ENCODE measurements at places on chromosomes 12 and 14.

GRCh38 chr14:82667006-82667405, 1133.4 kb upstream of the SEL1L start:
- DNase-seq: no peak

- DNase-seq: no peak
These were observed 10.7 kb upstream of the BHLHE41 start for GRCh38 chr12:26135571-26135970.

DNA sequence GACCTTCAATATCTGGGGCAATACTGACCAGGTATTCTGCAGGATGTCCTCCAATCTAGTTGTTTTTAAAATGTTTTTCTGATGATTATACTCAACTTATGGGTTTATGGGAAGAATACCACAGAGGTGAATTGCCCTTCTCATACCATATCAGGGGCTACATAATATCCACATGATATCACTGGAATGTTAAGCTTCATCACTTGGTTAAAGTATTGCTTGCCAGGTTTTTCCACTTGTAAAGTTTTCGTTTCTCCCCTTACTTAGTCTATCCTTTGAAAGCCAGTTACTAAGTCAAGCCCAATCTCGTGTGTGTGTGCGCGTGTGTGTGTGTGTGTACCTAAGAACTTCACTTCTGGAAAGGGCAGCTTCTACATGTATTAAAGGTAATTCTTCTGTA, 980.9 kb upstream of the FBXO33 start:
- DNase-seq: no peak

DNA sequence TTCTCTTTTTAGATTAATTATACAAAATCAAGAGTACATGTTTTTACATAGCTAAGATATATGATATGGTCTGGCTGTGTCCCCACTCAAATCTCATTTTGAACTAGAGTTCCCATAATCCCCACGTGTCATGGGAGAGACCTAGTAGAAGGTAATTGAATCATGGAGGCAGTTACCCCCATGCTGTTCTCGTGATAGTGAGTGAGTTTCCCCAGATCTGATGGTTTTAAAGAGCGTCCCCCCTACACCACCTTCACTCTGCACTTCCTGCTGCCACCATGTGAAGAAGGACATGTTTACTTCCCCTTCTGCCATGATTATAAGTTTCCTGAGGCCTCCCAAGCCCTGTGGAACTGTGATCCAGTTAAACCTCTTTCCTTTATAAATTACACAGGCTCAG, 21.4 kb upstream of the DRAM1 start:
- DNase-seq: no peak

DNA sequence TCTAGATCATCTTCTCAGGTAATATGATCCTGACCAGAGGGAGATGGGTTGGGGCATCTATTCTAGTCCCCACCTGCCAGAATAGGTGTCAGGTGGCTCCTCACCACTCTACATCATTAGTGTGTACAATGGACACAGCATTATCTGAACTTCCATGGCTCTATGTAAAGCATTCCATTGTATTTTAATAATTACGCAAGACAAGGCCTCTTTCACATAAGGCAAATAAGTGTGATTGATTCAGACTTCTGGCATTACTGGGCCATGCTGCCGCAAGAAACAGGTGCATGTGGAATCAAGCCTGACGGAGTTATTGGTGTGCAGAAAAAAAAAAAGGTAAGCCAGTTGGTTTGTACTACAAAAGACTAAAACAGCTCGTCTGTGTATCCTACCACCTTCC, 3.1 kb upstream of the DDHD1 start:
- DNase-seq: no peak

GRCh38 chr12:64714551-64714968, 44.6 kb downstream of the GNS start:
- DNase-seq: no peak

Data from large intestine (tissue), 12 donors.